ENCODE measurements at places on chromosomes 12 and 14.

DNA sequence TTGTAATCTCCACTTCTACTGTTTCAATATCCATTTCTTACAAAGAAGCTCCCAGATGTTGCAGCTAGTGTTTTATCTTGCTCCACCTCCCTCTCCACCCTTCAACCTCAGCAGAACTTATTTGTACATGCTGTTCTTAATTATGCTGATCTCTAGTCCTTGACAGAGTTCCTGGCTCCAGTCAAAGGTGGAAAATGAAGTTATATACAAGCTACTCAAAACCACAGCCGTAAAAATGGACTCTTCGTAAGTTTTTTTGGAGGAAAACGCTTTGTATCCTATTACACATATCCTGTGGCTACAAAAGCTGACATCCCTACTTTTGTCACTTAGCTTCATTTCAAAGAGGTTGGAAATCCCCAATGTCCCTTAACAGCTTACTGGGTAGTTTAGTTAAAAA lies 1.3 kb downstream of the CLEC1A start:
- H3K36me3 ChIP-seq = no peaks in the 10 kb centered on the region

DNA sequence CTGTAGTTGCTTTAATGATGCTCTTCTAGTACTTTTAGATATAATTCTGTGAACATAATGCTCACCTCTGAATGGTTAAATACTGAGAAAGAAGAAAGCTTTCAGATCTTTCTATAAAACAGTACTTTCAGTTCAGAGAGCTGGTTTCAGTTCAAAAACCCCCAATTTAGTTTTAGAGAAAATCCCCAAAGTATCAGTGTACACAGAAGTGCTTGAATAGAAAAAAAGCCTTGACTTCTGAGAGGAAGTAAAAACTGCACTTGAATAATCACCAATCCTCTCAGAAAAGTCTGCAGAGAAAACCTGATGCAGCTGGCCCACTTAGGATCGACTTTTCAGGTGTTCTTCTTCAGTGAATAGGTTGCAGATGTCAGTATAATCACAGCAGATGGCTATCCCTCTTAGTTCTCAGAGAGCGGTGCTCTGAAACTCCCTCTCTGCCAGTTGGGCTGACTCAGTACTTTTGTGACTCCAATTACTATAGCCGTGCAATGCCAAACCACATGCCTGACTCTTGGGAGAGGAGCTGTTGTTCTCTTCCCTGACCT lies 616.3 kb downstream of the LRFN5 start:
- H3K4me3 ChIP-seq = no peak overlapping the region
- peaks cover 15% of the 10 kb centered on the region for H3K4me1 ChIP-seq
- peak overlapping the region; percentile 50 for H3K27ac ChIP-seq
- DNase-seq = peak; percentile 67
- no peaks in the 10 kb centered on the region for H3K36me3 ChIP-seq
- H3K27me3 ChIP-seq = no peaks in the 10 kb centered on the region

DNA sequence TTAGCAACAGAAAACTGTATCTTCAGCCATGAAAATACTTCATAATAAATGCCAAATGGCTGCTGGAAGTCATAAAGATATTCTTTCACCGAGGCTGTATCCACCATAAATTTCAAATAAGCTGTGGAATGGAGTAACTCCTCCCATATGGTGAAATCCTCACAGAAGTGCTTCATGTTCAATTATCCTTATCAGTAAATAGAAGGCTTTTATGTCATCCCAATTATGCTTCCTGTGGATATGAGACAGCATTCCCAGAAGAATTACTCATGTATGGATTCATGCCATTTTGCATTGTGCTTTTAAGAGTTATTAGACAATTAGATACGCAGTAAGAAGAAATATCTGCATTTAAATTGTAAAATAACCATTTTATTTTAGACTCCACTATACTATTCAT lies 99.0 kb downstream of the RTN1 start:
- H3K27me3 ChIP-seq = no peaks in the 10 kb centered on the region
- H3K27ac ChIP-seq = no peak overlapping the region
- no peak overlapping the region for H3K4me3 ChIP-seq
- no peak for DNase-seq
- H3K4me1 ChIP-seq = no peaks in the 10 kb centered on the region

- H3K27ac ChIP-seq = no peak overlapping the region
- H3K27me3 ChIP-seq = no peaks in the 10 kb centered on the region
- no peak overlapping the region for H3K4me3 ChIP-seq
- no peak for DNase-seq
These were observed 417.2 kb upstream of the NOVA1 start for GRCh38 chr14:27015065-27015464.

- no peaks in the 10 kb centered on the region for H3K4me1 ChIP-seq
- no peak for DNase-seq
- no peaks in the 10 kb centered on the region for H3K27me3 ChIP-seq
- no peaks in the 10 kb centered on the region for H3K36me3 ChIP-seq
- no peak overlapping the region for H3K4me3 ChIP-seq
- no peak overlapping the region for H3K27ac ChIP-seq
These were observed 71.2 kb downstream of the SAMD4A start for GRCh38 chr14:54638135-54638446.

- DNase-seq = no peak
- no peak overlapping the region for H3K4me3 ChIP-seq
- no peak overlapping the region for H3K27ac ChIP-seq
- H3K36me3 ChIP-seq = no peaks in the 10 kb centered on the region
- no peaks in the 10 kb centered on the region for H3K27me3 ChIP-seq
These were observed 40.0 kb downstream of the ISCA2 start for GRCh38 chr14:74533576-74533975.

DNA sequence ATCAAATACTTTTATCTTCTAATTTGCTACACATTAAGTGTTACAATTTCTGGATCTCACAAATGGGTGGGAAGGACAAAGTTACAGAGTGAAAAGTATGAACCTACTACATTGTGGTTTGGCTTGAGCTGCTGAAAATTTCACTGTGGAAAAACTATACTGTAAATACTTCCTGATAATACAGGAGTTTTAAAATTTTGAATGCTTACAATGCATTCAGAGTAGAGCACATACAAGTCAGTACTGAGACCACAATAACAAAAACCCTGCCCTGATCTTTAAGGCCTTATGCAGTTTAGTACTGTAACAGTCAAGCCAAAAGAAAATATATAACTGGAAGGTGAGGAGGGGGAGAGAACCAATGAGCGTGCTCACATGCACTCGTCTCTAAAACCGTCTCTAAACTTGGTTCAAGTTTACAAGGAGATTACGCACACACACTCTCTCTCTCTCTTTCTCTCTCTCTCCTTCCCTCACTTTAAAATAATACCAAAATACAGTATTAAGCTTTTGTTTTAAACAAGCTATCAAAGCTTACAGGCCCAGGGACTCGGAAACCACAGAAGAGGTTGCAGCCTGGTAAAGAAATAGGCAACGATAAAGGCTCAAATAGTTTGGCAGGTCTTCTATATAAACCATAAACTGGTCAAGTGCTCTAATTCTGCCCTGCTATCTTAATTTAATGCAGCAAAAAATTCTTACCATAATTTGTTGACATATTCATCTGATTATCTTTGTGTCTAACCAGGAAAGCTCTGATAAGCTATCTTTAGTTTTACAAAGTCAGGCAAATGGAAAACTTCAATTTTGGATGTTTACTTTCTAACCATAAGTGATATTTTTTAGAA lies 58.0 kb downstream of the ATF7 start:
- no peaks in the 10 kb centered on the region for H3K27me3 ChIP-seq
- H3K4me1 ChIP-seq = peaks cover 14% of the 10 kb centered on the region
- no peak overlapping the region for H3K27ac ChIP-seq

GRCh38 chr14:63362389-63362819 lies 43.7 kb upstream of the GPHB5 start:
- no peaks in the 10 kb centered on the region for H3K36me3 ChIP-seq
- H3K4me1 ChIP-seq = no peaks in the 10 kb centered on the region
- no peak overlapping the region for H3K4me3 ChIP-seq

DNA sequence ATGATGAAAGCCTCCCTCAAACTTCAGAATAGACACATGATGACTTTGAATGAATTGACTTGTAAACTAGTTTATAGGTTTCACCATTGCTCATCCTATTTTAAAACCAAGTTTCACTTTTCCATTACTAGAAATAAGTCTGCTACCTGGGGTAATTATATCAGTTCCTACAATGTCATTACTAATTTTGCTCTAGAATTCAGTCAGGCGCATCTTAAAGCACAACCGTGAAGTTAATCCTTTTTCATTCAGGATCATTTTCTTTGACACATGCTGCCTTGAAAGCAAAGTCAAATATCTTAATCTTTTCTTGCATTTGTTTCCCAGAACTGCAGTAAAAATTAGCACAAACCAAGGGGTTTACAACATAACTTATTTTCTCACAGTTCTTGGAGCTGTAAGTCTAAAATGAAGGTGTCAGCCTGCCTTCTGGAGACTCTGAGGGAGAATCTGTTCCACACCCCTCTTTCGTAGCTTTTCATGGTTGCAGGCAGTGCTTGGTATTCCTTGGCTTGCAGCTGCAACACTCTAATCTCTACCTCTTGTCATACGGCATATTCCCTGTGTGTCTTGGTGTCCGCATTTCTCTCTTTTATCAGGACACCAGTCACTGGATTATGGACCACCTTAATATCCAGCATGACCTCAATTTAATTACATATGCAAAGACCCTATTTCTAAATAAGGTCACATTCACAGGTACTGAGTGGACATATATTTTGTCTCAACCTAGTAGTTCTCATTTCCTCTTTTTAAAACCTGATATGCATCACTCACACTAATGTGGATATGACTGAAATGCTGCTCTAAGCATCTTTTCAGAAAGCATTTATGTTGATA lies 114.3 kb upstream of the PDZRN4 start:
- H3K4me3 ChIP-seq = no peak overlapping the region
- H3K36me3 ChIP-seq = no peaks in the 10 kb centered on the region
- no peak for DNase-seq

Measured in GM12878 (cell line).